ENCODE measurements at places on chromosomes 5 and 9. TPM values are rescaled to one million over a fixed set of nuclear protein-coding genes. Genes with fewer than 3 reads are reported as not detected.

The IRX1 gene
- total RNA-seq: 7.9 TPM

The DMRT3 gene
- not detected for total RNA-seq

DNA sequence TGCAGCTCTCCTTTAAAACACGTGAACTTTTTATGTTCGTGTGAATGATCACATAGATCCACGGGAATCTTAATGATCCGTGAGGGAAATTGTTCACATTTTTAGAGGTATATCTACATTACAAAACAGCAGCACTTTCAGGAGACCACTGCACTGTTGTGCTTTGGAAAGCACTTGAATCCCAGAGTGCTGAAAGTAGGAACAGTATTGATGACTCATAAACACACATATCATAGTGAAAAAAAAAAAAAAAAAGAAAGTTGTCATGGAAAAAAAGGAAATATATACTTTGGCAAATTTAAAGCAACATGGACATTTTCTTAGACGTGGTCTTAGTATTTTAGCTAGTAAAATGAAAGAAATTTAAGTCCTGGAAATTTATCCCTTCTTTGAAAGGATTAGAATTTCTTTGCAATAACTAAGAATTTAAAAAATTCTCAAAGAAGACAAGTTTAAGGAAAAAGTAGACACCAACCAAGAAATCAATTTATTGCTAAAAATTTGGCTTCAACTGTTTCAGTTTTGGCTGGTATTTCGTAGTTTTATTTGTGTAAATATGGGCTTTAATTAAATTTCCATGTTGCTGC is 55.4 kb downstream of the ADGRV1 start:
- no peak for DNase-seq

DNA sequence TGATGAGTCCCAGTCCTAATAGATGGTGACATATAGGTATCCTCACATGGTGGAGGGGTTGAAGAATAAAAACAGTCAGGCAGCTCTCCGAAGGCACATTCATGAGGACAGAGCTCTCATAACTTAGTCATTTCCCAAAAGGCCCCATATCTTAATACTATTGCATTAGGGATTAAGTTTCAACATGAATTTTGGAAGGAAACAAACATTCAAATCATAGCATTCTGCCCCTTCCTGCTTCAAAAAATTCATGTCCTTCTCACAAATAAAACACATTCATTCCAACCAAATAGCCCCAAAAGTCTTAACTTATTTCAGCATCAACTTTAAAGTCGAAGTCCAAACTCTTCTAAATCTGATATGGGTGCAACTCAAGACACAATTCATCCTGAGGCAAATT is 277.2 kb upstream of the NR4A3 start:
- DNase-seq: peak; percentile 3

GRCh38 chr9:129359916-129360536 is 182.0 kb upstream of the IER5L start:
- DNase-seq: no peak

DNA sequence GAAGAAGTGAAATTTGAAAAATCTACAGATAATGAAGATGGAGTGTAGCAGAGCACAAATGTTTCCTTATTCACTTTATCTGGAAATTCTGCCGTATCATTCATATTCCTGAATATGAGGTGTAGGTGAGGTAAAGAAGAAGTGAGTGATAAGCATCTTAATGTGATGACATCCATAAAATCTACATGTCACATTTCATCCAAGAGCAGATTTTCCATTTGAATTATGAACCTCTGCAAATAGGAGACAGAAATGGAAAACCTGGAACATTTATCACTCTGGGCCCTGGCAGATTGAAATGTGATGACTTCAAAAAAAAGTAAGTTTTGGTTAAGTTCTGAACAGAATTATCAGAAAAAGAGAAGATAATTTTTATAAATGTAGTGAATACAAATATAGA is 240.2 kb downstream of the CDH12 start:
- DNase-seq: no peak

The GFI1B gene
- not detected for total RNA-seq

- peak; percentile 84 for DNase-seq
These were observed 290.2 kb upstream of the RGMB start for GRCh38 chr5:98483301-98483685.

GRCh38 chr5:112306956-112307355 is 112.1 kb downstream of the EPB41L4A start:
- no peak for DNase-seq

The SLC34A3 gene
- total RNA-seq: not detected

- peak; percentile 14 for DNase-seq
These were observed 80.3 kb upstream of the SARDH start for GRCh38 chr9:133818444-133818843.

GRCh38 chr5:95528565-95528964 is 26.2 kb downstream of the SKIC3 start:
- DNase-seq: no peak

DNA sequence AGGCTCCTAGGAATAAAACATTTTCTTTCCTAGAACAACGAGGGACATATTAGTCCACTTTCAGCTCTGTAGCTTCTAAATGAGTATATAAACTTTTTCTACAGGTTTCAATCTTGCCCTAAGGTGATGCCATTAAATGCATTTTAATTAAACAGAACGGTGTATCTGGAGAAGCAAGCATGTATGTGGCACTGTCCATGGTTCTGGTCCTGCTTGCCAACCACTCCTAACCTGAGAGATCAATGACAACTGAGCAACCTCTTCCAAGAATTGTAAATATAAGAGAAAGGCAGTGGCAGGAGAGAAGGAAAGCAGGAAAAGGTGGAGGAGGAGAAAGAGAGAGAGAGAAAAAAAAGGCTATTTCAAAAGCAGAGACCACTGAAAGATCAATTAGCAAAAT is 95.6 kb upstream of the SPOCK1 start:
- DNase-seq: peak; percentile 12

GRCh38 chr5:63049935-63050334 is 471.3 kb downstream of the LRRC70 start:
- DNase-seq: no peak
